NCI-H1436 (cell line): ENCODE measurements at places on chromosomes 4 and X.

GRCh38 chr4:2686379-2687265 lies 69.5 kb downstream of the TNIP2 start:
- no peak for DNase-seq

- no peak for DNase-seq
Measured at GRCh38 chr4:94803181-94803580, 45.4 kb downstream of the BMPR1B start.

DNA sequence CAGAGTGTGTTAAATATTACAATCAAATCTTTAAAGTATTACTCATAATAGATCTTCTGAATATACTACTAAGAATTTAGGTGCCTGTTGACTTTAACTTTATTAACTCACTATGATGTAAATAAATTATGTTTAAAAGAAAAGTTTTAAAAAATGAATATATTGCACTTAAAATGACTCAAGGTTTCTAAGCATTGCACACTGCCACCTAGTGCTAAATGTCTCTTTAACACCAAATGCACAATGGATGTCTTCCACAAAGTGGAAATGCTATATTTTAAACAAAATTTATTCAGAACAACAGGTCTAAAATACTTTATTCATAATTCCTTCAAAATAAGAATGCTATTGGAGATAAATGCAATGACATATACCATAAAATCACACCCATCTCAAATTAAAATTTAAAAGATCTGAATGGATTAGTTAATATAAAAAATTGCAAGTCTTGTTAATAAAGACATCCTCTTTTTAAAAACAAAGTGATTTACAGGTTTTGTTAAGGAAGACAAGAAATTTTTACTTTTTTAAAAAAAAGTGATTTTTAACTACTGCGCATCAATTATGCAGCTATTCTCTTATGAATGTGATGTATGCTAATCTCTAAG lies 5.5 kb downstream of the INPP4B start:
- no peak for DNase-seq

DNA sequence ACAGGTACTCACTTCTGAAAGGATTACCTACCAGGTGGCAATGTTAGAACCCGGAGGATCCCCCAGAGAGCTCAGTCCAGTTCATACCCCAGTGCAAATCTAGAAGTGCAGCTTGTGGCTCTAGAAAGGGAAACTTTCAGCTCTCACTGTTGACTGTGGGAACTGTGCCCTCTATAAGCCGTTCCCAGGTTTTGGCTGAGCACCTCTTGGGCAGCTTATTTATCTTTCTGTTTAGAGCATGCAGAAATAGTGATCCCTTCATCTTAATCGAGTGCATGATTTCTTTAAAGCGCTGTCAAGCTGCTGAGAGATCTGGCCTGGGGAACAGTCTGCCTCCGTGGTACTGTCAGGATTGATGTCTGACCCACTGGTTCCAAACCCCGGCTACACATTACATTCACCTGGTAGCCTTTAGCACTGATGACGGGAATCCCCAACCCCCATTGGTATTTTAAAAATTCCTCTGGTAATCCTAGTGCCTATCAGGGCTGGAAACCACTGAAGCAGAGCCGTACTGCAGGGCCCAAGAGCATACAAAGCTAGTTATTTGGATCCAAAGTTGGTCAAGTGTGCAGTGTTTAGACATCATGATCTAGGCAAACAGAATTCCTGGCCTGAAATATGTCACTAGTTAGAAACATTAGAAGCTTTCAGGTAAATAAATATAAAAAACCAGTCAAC lies 103.2 kb downstream of the KLHL8 start:
- DNase-seq = no peak

GRCh38 chr4:15188605-15189539 lies 186.6 kb downstream of the CPEB2 start:
- no peak for DNase-seq

DNA sequence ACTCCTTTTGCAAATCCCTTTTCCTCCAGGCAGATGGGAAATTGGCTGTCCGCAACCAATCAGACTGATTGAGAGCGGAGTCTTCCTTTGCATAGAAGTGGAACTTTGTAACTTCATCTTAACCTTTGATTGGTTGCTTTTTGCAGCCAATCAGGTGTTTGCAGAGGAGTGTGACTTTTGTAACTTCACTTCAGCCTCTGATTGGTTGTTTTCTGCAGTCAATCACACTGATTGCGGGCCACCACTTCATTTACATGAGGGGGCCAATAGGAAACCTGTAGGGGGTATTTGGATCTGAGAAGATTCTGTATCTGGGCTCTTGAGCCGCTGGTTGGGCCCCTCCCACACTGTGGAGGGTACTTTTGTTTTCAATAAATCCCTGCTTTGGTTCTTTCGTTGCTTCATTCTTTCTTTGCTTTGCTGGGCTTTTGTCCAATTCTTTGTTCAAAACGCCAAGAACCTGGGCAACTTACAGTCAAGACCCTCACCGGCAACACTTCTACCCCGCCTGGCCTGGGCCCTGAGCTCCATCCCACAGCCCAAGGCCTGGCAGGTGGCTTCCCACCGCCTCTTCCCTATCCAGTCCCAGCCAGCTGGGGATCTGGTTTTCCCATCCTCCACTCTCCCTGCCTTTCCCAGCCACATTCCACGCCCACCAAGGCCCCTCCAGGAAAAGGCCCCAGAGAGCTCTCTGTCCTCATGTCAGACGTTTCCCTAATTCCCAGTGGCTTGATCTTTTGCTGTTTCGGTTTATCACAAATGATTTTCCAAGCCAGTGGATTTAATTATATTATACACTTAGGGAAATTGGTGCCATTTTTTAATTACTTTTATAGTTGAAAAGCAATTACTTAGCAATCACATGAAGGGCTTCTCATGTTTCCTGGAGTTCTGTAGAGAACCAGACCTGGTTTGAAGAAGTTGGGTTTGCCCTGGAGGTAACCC lies 110.2 kb upstream of the STX18 start:
- DNase-seq = no peak

DNA sequence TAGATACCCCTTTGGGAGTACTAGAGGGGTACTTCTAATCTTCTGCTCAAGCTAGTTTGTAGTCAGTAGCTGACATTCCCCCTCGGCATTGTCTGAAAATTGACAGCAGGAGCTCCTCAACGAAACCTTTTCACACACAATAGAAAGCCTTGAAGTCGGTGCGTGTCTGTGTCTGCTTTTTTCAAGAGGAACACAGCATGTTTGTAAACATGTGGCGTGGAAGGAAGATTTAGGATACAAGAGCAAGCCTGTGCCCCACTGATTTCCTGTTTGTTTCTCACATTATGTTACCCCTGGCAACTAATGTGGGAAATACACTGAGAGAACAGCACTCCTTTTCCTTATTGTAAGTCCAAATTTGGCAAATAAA lies 252.6 kb downstream of the ANKRD50 start:
- DNase-seq = no peak

- no peak for DNase-seq
Measured at GRCh38 chr4:153593161-153593560, 90.9 kb upstream of the TLR2 start.

- no peak for DNase-seq
Measured at GRCh38 chr4:126958482-126958881, 674.3 kb upstream of the INTU start.

DNA sequence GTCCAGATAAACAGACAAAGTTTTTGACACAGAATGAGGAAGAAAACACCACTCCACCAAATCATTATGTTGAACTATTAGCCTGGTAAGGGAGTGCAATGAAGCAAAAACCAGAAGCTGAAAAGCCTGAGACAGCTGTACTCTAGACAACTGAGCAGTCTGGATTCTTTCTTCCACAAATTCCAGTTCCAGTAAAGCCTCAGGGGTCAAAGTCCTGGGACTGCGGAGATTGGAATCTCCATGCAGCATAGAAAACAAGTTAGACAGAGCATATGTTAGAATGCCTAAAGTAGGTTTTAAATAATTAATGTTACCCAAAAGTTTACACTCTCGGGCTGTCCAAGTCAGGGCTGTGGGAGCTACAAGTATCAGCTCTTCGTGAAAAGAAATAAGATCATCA lies 263.2 kb downstream of the TECRL start:
- DNase-seq = no peak

- DNase-seq = no peak
Measured at GRCh38 chrX:65926095-65927019, 113.5 kb downstream of the VSIG4 start.

DNA sequence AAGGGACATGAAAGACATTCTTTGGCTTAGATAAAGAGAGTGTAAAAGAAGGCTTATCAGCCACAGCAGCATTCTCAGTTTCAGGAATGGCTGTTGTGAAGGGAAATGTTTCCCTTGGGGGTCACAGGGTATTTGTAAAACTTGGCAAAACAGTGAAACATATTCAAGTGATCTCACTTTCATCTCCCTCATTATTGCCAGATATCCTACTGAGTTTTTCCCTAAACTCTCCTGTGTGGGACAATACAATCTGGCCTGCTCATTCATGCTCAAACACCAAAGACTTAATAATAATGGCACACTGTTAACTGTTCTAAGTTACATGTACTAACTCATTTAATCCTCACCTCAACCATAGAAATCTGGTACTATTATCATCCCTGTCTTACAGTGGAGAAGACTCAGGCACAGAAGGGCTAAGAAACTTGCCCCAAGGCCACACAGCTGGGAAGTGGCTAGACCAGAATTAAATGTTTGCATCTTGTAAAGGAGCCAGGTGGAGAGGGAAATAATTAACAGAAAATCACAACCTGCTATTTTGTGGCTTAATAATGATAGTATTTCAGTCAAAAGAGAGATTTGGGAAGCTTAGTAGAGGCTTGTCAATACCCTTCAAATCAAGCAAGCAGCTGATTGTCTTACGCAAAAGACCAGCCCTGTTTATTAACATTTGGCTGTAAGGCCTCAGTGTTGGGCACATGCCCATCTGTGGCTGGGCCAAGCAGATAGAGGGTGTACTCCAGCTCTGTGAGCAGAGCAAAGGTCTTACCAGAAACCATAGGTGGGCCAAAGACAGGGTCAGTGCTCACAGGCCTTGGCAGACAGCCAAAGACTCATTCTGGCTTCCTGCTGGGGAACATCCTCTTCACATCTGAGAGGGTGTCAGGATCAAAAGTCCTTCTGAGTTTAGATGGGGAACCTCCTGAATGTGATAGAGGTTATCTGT lies 17.3 kb downstream of the SMPX start:
- no peak for DNase-seq

GRCh38 chr4:153421941-153422340 lies 44.2 kb upstream of the TMEM131L start:
- no peak for DNase-seq

GRCh38 chr4:153322791-153323190 lies 21.7 kb upstream of the MND1 start:
- no peak for DNase-seq

- DNase-seq = no peak
Measured at GRCh38 chr4:3518941-3519340, 13.3 kb downstream of the LRPAP1 start.

- no peak for DNase-seq
Measured at GRCh38 chr4:128305942-128306341, 18.3 kb upstream of the PGRMC2 start.

DNA sequence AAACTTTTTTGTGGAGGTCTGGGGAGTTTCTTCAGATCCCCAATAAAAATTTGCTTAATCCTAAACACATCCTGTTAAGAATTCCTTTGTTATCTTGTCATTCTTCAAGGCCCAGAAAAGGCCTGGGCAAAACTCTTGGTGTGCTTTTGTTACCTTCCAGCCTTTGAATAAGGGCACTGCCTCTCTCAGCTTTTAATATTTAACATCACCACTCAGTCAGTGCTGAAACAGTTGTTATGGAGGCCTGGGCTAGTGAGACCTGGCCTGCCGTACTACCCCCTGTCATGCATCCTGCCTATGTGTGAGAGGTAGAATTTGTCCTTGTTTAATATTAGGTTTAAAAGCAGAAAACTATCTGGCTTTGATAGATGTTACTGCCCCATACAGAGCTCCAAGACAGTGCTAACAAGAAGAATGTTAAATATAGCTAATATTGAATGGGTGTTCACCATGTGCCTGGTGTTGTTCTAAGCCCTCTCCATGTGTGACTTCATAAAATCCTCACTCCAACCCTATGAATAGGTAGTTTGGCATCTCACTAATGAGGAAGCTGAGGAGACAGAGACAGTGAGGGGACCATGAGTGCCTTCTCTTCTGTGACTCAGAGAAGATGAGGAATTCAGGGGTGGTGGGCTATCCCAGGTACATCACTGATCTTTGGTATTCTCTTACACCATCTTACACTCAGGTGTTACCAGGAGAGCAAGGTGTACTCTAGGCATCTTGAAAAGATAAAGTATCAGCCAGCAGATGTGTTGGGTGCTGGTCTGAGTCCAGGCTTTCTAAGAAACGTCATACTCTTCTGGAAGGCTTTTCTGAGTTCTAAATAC lies 6.2 kb downstream of the PPP1R2C start:
- no peak for DNase-seq

- no peak for DNase-seq
Measured at GRCh38 chrX:137428766-137429591, 136.9 kb upstream of the ZIC3 start.

GRCh38 chrX:34839451-34839850 lies 103.1 kb upstream of the FAM47B start:
- DNase-seq = no peak

DNA sequence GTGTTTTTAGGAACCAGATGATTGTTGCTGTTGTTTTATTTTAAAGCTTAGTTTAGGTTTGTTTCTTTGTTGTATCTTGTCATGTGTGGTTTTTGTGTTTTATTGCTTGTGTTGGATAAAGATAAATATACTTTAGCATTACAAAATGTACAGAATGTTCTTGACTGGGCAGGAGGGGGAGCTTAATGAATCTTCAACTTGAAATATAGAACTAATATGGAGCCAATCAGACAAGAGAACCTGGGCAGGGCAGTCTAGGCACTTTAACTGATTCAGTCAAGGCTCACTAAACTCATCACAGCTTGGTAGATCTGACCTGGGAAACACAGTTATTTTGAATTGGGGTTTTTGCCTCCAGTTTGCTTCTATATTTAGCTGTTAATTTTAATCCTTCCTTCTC lies 304.2 kb downstream of the ARHGAP24 start:
- no peak for DNase-seq

DNA sequence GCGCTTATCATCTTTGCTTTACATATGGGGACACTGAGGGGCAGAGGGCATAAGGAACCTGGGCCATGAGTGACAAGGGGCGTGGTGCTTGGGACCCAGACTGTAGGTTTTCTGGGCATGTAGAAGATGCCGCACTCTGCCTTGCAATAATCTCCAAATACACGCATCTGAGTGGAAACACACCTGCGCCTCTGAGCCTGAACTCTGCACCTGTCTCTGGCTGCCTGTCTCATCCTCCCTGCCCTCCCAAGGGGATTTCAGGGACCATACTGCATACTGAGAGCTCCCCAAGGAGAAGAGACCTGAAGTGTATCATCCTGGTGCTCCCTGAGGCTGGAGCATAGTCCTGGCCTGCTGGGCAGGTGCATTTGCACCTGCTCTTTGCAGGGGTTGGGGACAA lies 34.7 kb upstream of the ASMTL start:
- no peak for DNase-seq

DNA sequence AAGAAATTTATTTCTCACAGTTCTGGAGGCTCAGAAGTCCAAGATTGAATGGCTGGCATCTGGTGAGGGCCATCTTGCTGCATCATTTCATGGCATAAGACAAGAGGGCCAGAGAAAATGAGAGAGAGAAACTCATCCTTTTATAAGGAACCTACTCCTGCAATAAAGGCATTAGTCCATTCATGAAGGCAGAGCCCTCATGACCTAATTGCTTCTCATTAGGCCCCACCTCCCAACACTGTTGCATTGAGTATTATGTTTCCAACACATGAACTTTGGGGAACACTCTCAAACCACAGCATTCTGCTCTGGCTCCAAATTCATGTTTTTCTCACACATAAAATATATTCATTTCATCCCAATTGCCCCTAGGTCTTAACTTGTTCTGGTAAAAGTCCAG lies 14.2 kb downstream of the RNF175 start:
- no peak for DNase-seq
